Vagina (tissue), 2 donors: ENCODE measurements at places on chromosomes 2 and 18.

GRCh38 chr2:168986398-168986943, 44.7 kb downstream of the ABCB11 start:
- no peaks in the 10 kb centered on the region for H3K4me1 ChIP-seq
- no peaks in the 10 kb centered on the region for H3K36me3 ChIP-seq
- DNase-seq = no peak
- no peak overlapping the region for H3K4me3 ChIP-seq
- no peak overlapping the region for H3K27ac ChIP-seq
- no peaks in the 10 kb centered on the region for H3K27me3 ChIP-seq

DNA sequence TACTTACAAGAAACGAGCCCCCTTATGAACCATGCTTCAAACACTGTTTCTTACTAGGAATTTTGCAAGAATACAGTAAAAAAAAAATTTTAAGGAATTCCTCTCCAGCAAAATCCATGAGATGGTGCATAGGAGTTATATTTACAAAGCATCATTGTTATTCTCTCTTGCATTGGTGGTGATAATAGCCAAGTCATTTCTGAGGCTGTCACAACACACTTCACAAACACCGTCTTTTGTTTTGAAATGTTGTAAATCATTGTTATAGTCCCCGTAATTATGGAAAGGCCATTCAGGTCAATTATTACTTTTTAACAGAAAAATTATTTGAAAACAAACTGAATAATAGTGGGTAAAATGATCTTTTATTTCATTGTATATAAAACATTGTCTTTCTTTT, 60.1 kb downstream of the DYNC1I2 start:
- H3K4me1 ChIP-seq = no peaks in the 10 kb centered on the region
- no peak overlapping the region for H3K27ac ChIP-seq

GRCh38 chr2:53111004-53111403, 656.6 kb upstream of the CHAC2 start:
- H3K36me3 ChIP-seq = no peaks in the 10 kb centered on the region
- H3K27me3 ChIP-seq = no peaks in the 10 kb centered on the region
- H3K27ac ChIP-seq = no peak overlapping the region
- no peaks in the 10 kb centered on the region for H3K4me1 ChIP-seq

GRCh38 chr2:181985632-181986205, at the start of gene PPP1R1C:
Gene PPP1R1C (plus strand): TSS chr2:181985853. CDS start chr2:181986111, 258 bp downstream.
- no peaks in the 10 kb centered on the region for H3K27me3 ChIP-seq
- H3K4me1 ChIP-seq = no peaks in the 10 kb centered on the region
- H3K27ac ChIP-seq = no peak within 1 kb of the TSS
- H3K36me3 ChIP-seq = no peaks in the 10 kb centered on the region
- DNase-seq = no peak

DNA sequence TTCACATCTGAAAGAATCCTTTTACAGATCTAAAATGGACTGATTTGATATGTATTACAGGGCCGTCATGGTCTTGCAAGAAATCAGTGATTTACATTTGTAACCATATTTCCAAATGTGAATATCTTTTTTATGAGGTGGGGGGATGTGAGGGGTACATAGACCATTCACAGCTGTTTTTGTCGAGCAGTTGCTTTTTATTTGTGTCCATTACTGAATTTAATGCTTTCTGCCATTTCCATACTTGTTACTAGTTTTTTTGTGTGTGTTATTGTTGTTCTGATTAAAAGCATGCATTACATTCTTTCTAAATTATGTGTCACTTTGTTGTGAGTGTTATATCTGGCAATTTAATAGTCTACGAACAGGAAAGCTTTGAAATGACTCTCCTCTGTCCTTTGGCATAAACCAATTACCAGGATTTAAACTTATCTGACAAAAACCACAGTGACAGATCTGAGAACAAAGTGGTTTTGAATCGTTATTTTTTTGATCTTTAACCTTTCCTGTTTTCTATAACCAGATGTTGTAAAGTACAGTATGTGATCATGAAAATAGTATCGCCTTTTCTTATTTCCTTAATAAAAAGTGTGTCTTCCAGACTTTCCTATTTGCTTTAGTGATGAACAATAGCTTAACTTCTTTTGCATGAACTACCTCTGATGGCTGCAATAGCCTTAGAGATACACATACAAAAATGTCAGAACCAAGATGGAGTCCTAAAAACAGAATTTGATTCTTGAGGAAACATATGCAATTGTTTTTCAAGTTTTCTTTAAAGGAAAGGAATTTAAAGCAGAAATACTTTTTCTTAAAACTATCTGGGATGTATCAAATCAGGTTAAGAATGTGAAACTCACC, 354.2 kb upstream of the ACVR2A start:
- no peak overlapping the region for H3K4me3 ChIP-seq
- H3K36me3 ChIP-seq = no peaks in the 10 kb centered on the region
- DNase-seq = no peak
- no peak overlapping the region for H3K27ac ChIP-seq
- H3K27me3 ChIP-seq = no peaks in the 10 kb centered on the region

- H3K36me3 ChIP-seq = no peaks in the 10 kb centered on the region
- H3K4me1 ChIP-seq = peaks cover 44% of the 10 kb centered on the region
- DNase-seq = no peak
- H3K4me3 ChIP-seq = no peak overlapping the region
- H3K27ac ChIP-seq = no peak overlapping the region
Measured at GRCh38 chr2:73935641-73936040, 9.0 kb downstream of the DGUOK start.

GRCh38 chr2:185970148-185970852, 231.7 kb downstream of the FSIP2 start:
- H3K4me3 ChIP-seq = no peak overlapping the region
- no peaks in the 10 kb centered on the region for H3K27me3 ChIP-seq
- H3K4me1 ChIP-seq = no peaks in the 10 kb centered on the region
- no peaks in the 10 kb centered on the region for H3K36me3 ChIP-seq
- H3K27ac ChIP-seq = no peak overlapping the region
